ENCODE measurements at places on chromosomes 7 and 10. TPM values are rescaled to one million over a fixed set of nuclear protein-coding genes. Genes with fewer than 3 reads are reported as not detected.
A peak's percentile ranks its signal among the peaks of the same experiment; 100 is the strongest.

GRCh38 chr10:122254831-122255230, 16.3 kb upstream of the BTBD16 start:
- no peak for DNase-seq

GRCh38 chr10:46239993-46240683, 46.7 kb upstream of the ANTXRL start:
- no peak for DNase-seq

DNA sequence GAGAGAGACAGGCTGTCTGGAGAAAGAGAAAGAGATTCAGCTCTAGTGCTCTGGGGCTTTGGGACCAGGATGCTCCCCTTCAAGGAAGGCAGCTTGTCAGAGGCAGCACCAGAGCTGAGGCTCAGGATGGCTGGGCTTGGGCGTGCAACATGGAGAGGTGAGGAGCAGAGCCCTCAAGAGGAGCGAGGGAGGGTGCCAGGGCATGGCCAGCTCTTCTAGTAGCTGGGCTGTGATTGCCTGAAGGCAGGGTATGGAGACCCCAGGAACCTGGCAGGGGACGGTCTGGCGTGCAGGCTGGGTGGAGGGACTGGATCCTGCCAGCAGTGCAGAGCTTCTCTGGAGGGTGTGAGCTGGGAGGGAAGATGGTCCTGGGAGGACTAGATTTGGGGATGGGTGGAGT, 40.2 kb downstream of the ANTXRL start:
- DNase-seq, result no peak

DNA sequence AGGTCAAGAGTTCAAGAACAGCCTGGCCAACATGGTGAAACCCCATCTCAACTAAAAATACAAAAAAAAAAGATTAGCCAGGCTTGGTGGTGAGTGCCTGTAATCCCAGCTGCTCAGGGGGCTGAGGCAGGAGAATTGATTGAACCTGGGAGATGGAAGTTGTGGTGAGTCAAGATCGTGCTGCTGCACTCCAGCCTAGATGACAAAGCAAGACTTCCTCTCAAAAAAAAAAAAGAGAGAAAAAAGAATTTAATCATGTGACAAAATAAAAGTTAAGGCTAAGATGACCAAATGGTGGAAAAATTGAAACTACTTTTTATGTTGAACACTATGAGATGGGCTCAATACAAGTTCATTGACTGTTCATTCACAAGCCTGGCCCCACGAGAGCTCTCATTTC, 141.1 kb upstream of the WDR11 start:
- DNase-seq, result no peak

GRCh38 chr10:106967452-106967851, 197.1 kb downstream of the SORCS1 start:
- no peak for DNase-seq

DNA sequence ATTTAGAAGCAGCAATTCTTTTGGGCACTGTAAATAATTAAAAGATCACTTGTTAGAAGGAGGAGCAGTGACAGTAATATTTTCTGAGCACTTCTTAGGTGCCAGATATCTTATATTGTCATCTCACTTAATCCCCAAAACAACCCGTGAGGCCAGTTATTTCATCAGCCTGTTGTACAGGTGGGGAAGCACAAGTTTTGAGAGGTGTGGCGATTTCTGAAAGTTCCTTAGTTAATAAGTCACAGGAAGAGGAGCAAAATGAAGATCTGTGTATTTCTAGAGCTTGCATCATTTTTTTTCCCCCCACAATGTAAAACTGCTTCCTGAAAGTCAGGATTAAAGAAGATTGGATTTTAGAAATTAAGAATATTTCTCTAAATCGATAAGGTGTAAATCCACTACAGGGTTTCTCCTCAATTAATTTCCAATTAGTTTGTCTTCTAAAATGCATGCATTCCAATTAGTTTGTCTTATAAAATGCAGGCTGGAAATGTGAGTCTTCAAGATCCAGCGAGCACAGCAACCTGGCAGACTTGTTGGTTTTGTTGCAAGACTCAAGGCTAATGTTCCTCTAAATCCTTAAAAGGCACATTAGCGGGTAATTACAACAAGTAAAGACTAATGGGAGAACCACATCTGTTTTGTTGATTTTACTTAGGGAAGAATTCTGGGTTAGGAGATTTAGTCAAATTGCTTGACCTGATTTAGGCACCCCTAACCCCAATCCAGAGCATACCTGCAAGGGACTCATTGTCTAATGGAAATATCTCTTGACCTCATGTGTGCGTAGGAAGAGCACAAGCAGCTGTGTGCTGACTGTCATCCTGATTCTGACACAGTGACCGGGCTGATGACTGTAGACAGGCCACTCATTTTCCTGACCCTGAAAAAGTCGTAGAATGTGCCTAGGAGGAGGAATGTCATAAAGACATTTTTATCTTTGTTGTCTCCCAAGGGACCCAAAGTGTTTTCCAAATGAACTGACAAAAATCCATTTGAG, 272.0 kb downstream of the BAMBI start:
- DNase-seq, result peak; percentile 16

GRCh38 chr7:151917791-151918509, 38.3 kb upstream of the GALNTL5 start:
- DNase-seq, result no peak

- DNase-seq, result no peak
These were observed 65.0 kb downstream of the RBM33 start for GRCh38 chr7:155709453-155709852.

RASSF4 gene
- 8.6 TPM for polyA plus RNA-seq

HMX2 gene
- polyA plus RNA-seq, result not detected

IL2RA gene
- polyA plus RNA-seq, result not detected

ABCB4 gene
- polyA plus RNA-seq, result not detected
